Stimulated activated CD8-positive, alpha-beta memory T cell treated with anti-CD3 and anti-CD28 coated beads, Interleukin-2, amount 100 ng/mL, for 1 hour (primary cell): ENCODE measurements at places on chromosomes 7 and 10.

DNA sequence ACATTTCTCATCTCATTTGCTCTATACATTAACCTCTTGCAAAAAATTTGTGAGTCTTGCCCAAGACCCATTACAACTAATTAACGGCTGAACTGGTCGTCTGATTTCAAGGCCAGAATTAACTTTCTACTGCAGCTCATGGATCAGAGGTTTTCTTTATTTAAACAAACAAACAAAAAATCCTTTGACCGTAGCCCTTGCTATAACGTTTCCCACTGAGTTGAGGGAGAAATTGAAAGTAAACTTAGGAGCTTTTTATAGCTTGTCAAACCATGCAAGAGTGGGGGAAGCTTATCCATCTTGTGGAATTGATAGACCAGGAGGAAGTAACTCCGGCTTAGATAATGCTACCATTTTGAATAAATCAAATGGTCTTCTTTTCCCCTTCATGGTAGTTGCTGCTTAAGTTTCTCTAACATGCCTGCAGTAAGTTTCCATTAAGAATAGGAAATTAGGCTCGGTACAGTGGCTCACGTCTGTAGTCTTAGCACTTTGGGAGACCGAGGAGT lies 3.3 kb downstream of the SRGN start:
- no peak for DNase-seq

DNA sequence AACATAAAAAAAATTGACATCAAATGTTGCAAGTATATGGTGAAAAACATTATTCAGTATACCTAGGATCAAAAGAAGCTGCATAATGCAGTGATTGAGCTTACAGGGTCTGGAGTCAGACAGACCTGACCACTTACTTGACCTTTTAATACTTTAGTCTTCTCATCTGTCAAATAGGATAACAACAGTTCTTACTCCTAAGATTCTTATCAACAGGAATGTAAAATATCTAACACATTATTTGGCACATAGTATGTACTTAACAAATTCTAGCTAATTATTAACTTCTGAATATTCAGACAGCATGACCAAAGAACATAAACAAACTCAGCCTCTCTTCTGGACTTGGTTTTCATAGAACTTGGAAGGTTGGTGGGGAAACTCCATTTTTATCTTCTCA lies 45.6 kb upstream of the PIP4K2A start:
- no peak for DNase-seq

DNA sequence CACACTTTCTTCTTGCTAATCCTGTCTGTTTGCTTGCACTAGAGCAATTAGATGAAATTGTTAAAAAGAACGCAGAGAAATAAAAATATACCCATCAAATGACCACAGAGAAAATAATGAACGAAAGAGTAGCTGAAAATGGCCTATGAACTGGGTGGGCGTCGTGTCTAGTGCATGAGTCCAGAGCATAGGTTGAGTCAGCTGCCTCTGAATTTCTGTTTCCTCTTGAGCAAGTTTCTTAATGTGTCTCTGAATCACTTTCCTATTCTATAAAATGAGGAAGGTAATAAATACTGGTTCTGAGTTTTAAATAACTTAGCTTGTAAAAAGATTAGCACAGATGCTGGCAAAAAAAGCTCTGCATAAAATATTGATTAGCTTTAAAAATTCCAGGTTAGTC lies 75.0 kb downstream of the POM121L12 start:
- no peak for DNase-seq

DNA sequence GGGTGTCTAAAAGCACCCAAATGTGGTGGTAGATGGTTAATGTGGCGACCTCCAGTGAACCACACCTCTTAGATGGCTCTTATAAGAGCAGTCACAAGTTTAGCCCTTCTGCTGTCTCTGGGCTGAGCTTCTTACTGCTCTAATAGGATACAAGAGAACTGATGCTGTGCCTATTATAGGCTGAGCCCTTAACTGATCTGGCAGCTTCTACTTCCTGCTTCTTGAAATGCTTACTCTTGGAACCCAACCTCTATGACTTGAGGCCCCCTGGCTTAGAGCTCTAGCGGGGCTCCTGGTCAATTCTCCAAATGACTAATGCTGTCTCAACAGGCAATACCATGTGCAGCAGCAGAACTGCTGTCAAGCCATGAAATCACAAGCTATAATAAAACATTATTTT lies 35.0 kb upstream of the LSM8 start:
- no peak for DNase-seq

DNA sequence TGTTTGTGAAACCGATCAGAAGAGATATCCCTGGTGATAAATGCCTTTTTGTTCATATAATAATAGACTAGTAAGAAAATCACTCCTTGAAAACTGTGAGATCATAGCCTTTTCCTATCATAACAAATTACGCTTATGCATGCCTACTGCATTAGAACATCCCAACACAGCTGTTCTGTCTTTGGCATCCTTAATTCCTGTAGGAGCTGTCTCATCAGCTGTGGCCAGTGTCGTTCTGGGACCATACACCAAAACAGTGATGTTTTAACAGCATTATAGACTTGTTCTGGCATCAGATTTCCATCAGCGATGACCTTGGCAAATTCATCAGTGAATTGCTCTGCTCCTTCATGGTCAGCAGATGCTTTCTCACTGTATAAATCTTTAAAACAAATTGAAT lies 423.6 kb upstream of the LRGUK start:
- DNase-seq, result no peak

- DNase-seq, result no peak
Observed at GRCh38 chr7:51647931-51648351, 331.3 kb upstream of the COBL start.
